Activated CD4-positive, alpha-beta T cell treated with anti-CD3 and anti-CD28 coated beads for 24 hours (primary cell): ENCODE measurements at places on chromosomes 4 and X.

- DNase-seq, result no peak
Observed at GRCh38 chr4:4492161-4492847, 49.5 kb downstream of the STX18 start.

GRCh38 chr4:187286525-187286924 lies 562.9 kb upstream of the FAT1 start:
- no peak for DNase-seq

GRCh38 chr4:142386449-142386848 lies 459.7 kb downstream of the INPP4B start:
- DNase-seq, result no peak

DNA sequence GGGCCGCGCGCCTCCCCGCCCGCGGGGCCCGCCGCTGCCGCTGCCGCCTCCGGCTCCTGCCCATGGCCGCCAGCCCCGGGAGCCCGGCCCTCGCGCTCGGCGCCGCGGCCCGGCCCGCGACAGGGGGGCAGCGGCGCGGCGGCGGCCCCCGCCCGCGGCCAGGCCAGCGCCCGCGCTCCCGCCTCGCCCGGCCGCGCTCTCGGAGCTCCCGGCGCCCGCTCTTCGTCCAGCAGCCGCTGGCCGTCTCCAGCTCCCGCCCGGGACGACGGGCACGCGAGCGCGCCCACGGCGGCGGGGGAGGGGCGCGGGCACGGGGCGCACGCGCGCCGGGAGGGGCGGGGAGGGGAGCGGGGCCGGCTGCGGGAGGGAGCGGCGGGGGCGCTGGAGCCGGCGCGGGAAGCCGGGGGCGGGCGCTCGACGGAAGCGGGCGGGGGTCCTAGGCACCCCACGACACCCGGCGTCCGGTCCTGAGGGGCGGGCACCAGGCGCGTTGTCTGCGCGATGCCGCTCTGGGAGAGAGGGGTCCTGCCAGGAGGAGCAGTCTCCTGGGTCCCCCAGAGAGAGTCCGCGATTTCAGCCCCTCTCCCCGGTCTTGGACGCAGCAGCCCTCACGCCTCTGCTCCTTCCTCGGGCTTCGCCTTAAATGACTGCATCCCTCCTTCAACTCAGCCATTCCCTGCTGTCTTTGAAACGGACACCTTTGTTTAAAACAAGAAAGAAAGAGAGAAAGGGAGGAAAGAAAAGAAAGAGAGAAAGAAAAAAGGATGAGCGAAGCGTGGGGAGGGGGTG lies 490 bp upstream of the PDZD4 start:
- DNase-seq, result no peak

DNA sequence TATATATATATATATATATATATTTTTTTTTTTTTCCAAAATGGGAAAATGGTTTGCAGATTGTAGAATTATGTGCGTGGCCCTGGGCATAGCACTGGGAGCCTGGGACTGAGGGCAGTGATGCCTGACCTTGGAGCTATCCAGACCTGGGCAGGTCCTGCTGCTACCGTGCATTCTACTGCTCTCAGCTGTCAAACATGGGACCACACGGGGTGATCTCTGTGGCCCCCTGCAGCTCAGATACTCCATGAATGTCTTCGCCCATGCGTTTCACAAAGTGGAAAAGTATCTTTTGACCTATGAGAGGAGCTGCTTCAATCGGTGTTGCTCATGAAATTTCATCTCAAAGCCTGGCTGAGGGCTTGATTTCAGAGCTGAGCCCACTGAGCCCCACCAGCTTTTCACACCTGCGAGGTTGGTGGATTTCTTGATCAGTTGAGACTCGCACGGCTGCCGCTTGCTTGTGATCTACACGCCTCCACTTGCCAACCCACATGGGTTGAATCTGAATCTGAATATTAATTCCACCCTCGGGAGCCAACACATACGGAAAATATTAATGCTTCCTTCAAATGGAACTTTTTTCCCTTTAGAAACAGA lies 35.7 kb downstream of the ING2 start:
- DNase-seq, result no peak

GRCh38 chr4:30838331-30838730 lies 118.2 kb downstream of the PCDH7 start:
- DNase-seq, result no peak

DNA sequence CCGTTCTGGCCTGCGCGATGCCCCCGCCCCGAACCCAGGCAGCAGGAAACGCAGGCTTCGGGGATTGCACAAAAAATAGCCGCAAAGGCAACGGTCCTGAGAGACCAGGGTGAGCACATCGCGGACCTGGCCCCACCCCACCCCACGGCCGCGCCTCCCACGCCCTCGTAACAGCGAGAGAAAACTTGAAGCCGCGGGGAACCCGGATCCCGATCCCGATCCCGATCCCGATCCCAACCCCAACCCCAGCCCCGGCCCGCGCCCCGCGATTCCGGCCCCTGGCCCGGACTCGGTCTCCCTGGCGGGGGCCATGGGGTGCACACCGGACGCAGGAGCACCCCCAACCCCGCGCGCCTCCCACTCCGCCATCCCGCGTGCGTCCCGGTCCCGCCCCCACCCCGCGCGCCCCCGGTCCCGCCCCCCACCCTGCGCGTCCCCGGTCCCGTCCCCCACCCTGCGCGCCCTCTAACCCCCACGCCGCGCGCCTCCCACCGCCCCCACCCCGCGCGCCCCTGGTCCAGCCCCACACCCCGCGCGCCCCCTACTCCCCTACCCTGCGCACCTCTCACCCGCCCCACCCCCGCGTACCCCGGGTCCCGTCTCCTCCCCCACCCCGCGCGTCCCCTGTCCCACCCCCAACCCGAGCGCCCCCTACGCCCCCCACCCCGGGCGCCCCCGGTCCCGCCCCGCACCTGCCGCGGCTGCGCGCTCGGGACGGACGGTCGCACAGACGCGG lies 29.0 kb downstream of the NOP14 start:
- no peak for DNase-seq

DNA sequence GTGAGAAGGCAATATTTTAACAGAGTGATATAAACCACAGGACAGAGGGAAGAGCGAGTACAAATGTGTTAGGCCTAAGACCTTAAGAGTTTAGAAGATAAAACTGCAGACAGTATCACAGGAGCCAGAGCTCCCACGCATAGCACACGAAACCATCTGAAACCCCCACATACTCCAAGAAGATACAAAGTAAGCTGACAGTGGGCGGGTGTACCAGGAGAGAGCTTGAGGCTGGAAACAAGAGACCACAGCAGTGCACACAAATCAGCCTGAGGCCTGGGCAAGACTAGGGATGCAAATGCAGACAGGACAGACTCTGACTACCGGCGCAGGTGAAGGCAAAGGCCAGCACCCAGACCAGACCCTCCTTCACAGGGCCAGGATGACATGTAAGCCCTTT lies 54.1 kb upstream of the ARHGAP24 start:
- no peak for DNase-seq

DNA sequence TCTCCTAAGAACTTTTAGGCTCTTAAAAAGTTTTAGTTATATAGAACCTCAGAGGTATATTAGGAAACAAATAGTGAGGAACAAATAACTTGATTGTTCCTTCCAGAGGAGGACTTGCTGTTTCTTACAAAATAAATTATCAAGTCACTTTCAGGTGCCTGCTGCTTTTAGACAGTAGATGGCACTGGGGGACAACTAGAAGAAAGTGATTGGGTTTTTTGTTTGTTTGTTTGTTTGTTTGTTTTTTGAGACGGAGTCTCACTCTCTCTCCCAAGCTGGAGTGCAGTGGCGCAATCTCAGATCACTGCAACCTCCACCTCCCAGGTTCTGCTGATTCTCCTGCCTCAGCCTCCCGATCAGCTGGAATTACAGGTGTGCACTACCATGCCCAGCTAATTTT lies 35.4 kb upstream of the CDKL5 start:
- DNase-seq, result no peak

GRCh38 chr4:20159516-20159915 lies 92.2 kb upstream of the SLIT2 start:
- DNase-seq, result no peak

DNA sequence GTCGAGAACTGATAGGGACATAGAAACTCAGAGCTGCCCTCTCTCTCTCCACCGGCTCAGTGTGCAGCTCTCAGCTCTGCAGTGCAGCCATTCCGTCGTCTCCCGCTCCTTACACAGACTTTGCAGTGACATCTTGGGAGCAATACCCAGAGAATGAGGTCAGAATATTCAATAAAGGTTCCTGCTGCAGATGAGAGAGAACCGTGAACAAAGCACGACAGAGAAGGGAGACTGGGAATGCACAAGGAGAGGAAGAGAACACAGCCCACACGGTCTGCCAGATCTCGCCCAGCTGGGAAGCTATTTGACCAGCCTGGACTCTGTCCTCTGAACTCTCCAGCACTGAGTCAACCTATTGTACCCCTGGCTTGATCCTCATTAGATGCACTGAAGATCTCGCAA lies 118.0 kb upstream of the PPARGC1A start:
- no peak for DNase-seq

GRCh38 chrX:153333266-153333665 lies 687 bp upstream of the ZNF275 start:
- no peak for DNase-seq

DNA sequence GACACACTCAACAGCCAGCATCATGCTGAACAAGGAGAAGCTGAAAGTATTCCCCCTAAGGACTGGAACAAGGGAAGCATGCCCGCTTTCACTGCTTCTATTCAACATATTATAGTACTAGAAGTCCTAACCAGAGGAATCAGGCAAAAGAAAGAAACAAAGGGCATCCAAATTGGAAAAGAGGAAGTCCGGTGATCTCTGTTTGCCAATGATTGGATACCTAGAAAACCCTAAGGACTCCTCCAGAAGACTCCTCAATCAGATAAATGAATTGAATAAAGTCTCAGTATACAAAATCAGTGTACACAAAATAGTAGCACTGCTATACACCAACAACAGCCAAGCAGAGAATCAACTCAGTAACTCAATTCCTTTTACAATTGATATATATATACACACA lies 44.8 kb downstream of the ARFIP1 start:
- no peak for DNase-seq

DNA sequence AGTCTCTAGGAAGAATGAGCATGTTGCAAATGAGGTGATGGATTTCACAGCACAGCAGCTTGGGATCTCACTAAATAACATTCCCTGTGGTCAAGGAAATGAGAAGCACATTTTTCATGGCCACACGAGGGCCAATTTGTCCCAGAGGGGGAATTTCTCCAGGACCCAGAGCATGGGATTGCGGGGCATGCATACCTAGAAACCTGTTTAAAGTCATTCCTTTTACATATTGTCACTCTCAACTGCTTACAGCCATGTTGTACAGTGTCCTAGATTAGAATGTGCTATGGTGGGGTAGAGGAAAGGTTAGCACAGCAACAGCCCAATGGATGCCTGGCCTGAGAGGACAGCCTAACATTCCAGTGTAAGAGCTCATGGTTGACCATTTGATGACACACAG lies 37.4 kb upstream of the NLGN4X start:
- no peak for DNase-seq

GRCh38 chr4:113745711-113746110 lies 15.8 kb downstream of the CAMK2D start:
- DNase-seq, result no peak

DNA sequence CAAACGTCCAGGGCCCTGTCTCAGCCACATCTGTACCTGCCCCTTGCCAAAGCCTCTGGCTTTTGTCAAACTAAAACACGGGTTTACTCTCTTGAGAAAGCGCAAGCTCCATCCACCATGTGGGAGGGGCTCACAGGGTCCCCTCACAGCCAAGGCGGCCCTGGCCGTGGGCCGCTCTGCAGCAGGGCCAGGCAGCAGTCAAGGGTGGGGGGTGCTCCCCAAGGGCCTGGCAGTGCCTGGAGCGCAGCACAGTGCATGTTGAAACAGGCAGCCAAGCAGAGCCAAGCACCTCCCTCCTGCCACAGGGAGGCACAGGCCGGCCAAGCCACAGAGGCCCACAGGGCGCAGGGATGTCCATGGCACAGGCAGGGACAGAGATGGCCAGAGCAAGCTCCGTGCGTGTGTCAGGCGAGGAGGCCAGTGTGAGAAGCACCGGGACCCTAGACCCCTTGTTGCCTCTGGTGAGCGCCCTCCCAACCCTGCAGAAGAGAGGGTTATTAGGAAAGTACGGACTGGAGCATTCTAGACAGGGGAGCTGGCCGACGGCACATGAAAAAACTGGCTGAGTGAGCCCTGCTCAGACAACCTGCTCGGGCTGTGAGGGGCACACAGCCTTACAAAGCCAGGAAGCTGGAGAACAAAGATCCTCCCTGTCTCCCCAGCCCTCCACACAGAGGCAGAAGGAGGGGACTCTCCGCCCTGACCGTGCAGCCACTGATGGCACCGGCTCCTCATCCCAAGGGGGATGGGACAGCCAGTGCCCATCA lies 39.0 kb downstream of the FAM53A start:
- DNase-seq, result no peak
